ENCODE measurements at places on chromosomes 2 and 18. TPM values are rescaled to one million over a fixed set of nuclear protein-coding genes. Genes with fewer than 3 reads are reported as not detected.

CXXC1 gene
- total RNA-seq, result 41.5 TPM

GRCh38 chr2:240477916-240478315, 42.5 kb downstream of the GPC1 start:
- no peak for DNase-seq

- DNase-seq, result no peak
Observed at GRCh38 chr2:238344517-238344916, 24.2 kb downstream of the TRAF3IP1 start.

- no peak for DNase-seq
Observed at GRCh38 chr2:122034344-122034743, 278.9 kb downstream of the TSN start.

DNA sequence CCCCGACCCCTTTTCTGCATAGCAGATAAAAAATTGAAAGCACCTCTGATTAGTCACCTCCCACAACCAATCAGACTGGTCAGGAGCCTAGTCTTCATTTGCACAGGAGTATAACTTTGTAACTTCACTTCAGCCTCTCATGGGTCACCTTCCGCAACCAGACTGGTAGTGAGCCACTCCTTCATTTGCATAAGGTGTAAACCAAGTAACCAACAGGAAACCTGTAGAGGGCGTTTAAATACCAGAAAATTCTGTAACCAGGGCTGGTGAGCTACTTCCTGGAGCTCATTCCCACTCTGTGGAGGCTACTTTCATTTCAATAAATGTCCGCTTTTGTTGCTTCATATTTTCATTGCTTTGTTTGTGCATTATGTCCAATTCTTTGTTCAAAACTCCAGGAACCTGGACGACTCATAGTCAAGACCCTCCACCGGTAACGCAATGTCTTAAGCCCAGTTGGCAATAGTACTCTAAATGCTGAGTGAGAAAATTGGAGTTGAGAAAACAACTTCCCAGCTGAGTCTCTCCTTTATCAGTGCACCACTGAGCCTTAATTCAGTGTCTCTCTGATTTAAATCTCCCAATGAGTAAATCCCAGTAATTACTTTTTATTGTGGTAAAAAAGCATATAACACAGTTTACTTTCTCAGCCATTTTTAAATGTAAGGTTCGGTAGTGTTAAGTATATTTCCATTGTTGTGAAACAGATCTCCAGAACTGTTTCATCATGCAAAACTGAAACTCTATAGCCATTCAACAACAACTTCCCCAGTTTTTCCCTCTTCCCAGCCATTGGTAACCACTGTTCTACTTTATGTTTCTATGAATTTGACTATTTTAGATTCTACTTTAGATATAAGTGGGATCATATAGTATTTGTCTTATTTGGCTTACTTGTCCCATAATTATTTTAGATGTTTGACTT, 392.7 kb upstream of the SLC8A1 start:
- DNase-seq, result peak; percentile 52

- no peak for DNase-seq
Observed at GRCh38 chr2:128228894-128229293, 89.8 kb downstream of the HS6ST1 start.

Data from Caco-2 (cell line).